Keratinocyte (primary cell): ENCODE measurements at places on chromosomes 12 and 14.

DNA sequence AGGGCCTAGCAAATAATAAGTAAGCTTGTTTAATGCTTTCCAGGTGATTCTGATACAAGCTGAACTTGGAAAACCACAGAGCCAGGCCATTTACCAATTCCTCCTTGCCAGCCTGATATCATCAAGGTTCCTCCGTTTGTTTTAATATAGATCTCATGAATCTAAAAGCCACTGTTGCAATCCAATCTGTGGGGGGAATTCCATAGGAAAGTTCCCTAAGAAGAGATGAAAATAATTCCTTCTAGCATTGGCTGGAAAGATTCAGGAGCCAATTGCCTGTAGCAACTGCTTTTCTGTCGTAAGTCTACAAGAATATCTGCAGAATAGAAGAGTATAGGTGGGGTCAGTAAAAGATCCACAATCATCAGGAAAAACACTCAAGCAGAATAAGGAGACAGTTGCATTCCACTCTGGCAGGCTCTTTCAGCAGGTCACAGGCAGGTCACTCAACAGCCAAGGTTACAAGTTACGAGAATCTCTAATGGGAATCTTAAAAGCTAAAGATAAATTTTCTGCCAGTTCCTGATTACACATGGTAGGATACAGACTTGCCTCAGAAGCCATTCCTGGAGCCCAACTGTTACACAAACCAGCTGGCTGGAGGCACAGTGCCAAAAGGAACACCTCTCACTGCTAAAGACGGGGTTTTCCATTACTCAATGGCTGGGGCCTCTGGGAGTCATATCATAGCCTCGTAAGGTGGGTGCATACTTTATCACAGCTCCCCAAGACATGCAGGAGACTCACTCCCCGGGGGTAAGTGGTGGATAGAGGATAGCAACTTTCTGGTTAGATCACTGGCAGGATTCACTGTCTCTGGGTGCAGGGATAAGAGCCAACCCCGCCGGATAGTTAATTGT is 43.6 kb downstream of the FGD6 start:
- peak; percentile 33 for DNase-seq
- H3K4me1 ChIP-seq = peaks cover 32% of the 10 kb centered on the region
- peak overlapping the region; percentile 75 for H3K27ac ChIP-seq

- peaks cover 15% of the 10 kb centered on the region for H3K36me3 ChIP-seq
- no peak overlapping the region for H3K4me3 ChIP-seq
- no peaks in the 10 kb centered on the region for H3K27me3 ChIP-seq
- DNase-seq = no peak
- H3K4me1 ChIP-seq = peaks cover 4% of the 10 kb centered on the region
- H3K27ac ChIP-seq = no peak overlapping the region
Measured at GRCh38 chr14:45112896-45113781, 21.1 kb downstream of the FKBP3 start.

DNA sequence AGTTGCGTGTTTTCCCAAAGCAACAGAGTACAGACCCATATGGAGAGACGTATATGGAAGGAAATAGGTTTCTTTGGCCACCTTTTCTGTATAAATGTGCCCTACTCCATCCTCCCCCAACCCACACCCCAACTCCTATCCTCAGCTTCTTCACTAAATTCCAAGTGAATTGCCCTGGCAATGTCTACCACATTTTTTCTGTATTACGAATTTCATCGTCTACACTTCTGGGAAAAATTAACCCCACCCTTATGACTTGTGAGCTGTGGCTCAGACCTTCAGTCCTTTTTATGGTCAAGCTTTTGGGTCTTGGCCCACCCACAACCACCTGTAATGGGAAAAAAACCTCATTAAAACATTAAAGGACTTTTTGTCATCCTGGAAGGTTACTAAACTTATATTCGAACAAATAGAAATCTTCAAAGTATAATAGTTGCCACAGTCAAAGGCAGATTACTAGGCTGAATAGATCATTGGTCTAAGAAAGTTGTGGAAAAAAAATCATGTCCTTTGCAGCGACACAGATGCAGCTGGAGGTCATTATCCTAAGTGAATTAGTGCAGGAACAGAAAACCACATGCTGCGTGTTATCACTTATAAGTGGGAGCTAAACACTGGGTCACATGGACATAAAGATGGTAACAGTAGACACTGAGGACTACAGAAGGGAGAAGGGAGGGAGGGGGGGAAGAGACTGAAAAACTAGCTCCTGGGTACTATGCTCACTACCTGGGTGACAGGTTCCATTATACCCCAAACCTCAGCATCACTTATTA is 15.7 kb upstream of the NFKBIA start:
- peaks cover 8% of the 10 kb centered on the region for H3K4me1 ChIP-seq
- no peak for DNase-seq
- H3K27ac ChIP-seq = no peak overlapping the region
- no peaks in the 10 kb centered on the region for H3K36me3 ChIP-seq
- no peaks in the 10 kb centered on the region for H3K27me3 ChIP-seq

- DNase-seq = peak; percentile 38
- H3K27me3 ChIP-seq = no peaks in the 10 kb centered on the region
- no peak overlapping the region for H3K4me3 ChIP-seq
- peaks cover 15% of the 10 kb centered on the region for H3K4me1 ChIP-seq
- peak overlapping the region; percentile 61 for H3K27ac ChIP-seq
Measured at GRCh38 chr12:29428633-29429032, 47.7 kb upstream of the ERGIC2 start.

DNA sequence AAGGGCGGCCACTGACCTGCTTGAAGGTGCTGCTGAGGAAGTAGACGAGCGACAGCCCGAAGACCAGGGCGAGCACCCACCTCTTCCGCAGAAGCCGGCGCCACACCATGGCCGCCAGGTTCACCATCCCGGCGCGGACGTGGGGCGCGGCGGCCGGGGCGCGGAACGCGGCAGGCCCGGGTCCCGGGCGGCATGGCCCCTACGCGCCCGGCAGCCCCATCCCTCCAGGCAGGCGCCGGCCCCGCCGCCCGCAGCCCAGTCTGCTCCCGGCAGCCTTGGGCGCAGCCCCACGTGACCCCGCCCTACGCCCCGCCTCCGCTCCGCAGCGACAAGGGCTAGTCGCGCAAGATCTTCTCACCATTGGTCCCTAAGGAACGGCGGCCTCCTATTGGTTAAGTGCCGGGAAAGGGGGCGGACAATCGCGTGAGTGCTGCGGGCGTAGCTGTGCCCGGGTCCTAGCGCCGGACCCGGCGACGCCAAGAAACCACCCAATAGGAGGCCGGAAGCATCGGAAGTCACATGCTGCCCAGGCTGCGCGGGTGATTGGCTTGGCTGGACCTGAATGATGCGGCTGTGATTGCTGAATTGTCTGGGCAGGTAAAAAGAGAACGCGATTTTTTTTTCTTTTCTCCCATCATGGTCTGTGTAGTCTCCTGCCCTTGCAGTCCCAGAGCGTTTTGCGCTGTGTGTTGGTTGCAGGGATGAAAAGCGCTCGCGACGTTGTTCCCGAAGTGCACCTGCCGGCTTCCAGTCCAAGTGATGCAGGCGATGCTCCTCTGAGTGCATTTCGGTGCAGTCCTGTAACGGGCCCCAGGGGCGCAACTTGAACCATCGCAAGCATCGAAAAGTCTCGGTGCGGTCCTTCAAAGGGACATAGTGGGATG is at the start of the genes RNFT2 and SPRING1:
Gene RNFT2 (plus strand): TSS at position 542 of the 884 bp plus-strand sequence. CDS start 2,183 bp downstream, outside the sequence.
Gene SPRING1 (minus strand): TSS at position 296 of the 884 bp plus-strand sequence. CDS start 169 bp downstream, at position 127.
- H3K27me3 ChIP-seq = no peaks in the 10 kb centered on the region
- DNase-seq = peak; percentile 90
- H3K4me1 ChIP-seq = peaks cover 9% of the 10 kb centered on the region
- peak within 1 kb of the TSS; percentile 81 for H3K4me3 ChIP-seq
- no peaks in the 10 kb centered on the region for H3K36me3 ChIP-seq

DNA sequence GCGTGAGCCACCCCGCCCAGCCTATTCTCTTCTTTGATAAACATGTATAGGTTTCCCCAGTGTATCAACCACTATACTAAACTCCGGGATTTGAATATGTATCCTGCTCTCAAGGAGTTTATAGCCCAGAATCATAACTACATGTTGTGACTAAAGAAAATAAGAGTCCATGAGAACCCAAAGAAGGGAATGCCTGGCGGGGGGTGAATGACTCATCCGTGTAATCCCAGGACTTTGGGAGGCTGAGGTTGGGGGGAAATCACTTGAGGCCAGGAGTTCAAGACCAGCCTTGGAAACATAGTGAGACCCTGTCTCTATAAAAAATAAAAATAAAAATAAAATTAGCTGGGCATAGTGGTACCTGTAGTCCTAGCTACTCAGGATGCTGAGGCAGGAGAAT is 57.2 kb downstream of the SIX6 start:
- no peaks in the 10 kb centered on the region for H3K36me3 ChIP-seq
- H3K27ac ChIP-seq = no peak overlapping the region
- no peaks in the 10 kb centered on the region for H3K4me1 ChIP-seq
- H3K27me3 ChIP-seq = no peaks in the 10 kb centered on the region
- no peak for DNase-seq
